ENCODE measurements at places on chromosomes 2 and 18.

DNA sequence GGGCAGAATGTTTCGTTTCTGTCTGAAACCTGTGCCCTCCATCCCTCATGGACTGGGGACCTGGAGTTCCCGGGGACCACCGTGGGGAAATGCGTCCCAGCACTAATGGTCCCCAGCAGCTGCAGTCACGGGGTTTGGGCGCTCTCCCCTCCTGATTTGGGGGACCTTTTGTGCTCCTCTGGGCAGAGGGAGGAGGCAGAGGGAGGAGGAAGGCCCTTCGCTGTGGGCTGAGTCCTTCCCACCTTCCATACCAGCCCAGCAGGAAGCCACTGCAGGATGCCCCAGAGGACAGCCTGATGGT is 3.2 kb downstream of the GPR35 start:
- DNase-seq = no peak

- DNase-seq = no peak
Measured at GRCh38 chr18:39188278-39188677, 1622.7 kb upstream of the CELF4 start.

DNA sequence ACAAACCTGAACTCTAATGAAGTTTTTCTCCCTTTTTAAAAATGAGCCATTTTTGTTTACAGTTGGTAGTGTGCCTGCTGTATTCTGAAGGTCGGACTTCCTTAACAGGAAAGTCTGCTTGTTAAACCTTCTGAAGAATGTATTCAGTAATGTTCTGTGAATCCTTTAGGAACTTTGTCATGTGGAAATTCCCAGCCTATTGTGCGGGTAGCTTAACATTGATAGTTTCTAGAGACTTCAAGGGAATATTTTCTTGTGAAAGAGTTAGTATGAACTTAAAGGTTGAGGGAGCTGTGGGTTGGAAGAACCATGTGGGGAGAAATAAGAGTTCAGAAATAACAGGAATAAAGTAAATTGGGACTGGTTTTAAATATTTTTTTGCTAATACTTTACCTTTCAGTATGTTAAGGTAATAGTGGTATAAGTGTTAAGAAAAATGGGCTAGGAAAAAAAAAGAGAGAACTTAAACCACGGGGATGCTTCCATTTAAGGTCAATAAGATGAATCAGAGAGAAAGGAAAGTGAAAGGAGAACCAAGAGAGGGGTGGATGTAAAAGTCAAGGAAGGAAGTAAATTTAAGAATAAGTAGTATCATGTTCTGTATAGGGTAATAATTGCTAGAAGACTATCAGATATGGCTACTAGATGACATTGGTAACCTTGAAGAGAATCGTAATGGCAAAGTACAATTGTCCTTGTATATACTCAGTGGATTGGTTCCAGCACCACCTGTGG is 90.5 kb downstream of the PMS1 start:
- no peak for DNase-seq

GRCh38 chr18:34551824-34552223 is 158.3 kb upstream of the DTNA start:
- no peak for DNase-seq

DNA sequence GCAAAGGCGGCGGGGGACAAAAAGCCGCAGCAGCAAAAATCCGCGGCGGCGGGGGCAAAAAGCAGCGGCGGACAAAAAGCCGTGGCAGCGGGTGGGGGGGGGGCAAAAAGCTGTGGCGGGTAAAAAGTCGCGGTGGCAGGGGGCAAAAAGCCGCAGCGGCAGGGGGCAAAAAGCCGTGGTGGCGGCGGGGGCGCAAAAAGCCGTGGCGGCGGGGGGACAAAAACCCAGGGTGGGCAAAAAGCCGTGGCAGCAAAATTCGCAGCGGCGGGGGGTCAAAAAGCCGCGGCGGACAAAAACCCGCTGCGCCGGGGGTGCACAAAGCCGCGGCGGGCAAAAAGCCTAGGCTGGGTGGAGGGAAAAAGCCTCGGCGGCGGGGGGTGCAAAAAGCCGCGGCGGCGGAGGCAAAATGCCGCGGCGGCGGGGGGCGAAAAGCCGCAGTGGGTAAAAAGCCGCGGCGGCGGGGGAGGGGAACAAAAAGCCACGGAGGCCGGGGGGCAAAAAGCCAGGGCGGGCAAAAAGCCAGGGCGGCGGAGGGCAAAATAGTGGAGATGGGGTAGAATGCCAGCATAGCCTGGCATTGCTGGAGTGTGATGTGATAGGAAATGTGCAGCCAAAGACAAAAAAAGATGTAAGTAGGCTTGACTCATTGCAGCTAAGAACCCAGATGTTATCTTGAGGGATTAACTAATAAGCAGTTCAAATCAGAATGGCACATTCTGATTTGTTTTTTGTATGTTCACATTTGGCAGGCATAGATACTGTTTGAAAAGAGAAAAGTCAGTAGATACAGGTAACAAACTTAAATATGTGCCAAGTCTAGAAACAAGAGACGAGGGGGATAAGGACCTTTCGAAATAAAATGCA is 1076.3 kb downstream of the RPIA start:
- DNase-seq = no peak
